ENCODE measurements at places on chromosomes 11 and 22. TPM values are rescaled to one million over a fixed set of nuclear protein-coding genes. Genes with fewer than 3 reads are reported as not detected.
A peak's percentile ranks its signal among the peaks of the same experiment; 100 is the strongest.

HBE1 gene
- 3.6 TPM for total RNA-seq

FOLR1 gene
- not detected for total RNA-seq

SERPING1 gene
- 9.0 TPM for total RNA-seq

MMP20 gene
- total RNA-seq, result not detected

DNA sequence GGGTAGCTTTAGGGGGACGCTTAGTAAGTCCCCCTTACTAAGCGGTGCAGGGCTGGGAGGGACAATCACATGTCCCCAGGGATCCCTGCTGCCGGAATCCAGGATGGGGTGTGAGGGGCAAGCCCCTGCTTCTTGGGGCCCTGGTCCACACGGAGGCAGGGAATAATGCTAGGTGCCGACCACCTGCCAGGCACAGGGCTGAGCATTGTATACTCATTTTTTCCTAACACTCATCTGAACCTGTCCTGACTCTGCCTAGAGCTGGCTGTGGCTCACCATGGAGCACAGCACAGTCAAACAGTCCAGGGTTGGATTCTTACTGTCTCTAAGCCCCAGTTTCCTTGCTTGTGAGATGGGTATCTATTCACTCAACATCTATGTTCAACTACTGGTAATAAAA lies 1.4 kb upstream of the LTBP3 start:
- no peak for DNase-seq

DNA sequence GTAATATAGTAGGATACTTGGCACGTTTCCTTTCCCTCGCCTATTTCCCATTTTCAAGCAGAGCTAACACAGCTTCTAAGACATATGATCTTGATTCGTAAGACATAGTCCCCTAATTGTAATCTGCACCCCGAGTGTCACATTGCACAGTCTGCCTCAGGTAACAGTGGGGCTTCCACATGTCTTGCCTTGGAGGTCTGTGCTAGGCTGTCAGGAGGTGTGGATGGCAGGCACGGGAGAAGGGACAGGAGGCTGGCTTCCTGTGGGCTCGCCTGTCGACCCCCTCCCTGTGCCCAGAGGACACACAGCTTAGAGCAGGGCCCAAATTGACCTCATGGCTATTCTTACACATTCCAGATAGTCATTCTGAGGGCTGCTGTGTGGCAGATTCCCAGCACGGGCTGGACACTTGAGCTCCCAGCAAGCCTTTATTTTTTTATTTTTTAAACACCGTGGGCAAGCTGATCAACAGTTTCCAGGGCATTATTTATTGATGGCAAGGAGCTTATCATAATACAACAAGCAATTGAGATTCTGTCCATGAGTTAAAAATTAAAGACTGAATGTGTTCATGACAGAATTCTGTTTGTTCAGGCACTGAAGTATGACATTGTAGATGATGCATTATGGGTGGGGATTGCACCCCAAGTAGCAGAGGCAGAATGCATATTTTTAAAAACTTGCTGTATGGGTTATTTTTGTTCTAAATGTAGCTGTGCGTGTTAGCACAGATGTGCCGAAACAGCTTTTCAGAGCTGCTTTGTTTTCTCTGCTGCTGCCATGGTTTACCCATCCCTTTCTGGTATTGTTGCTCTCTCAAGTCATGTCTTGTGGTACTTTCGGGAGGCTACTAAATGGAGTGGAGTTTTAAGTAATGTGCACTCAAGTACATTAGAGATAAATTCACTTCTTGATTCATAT lies 113.0 kb downstream of the ATXN10 start:
- DNase-seq, result no peak

- DNase-seq, result no peak
Observed at GRCh38 chr11:27011560-27012233, 17.8 kb downstream of the FIBIN start.

GRCh38 chr22:16824716-16825687 lies at the start of gene XKR3:
Gene XKR3, minus strand, starts transcription at chr22:16825411. Its CDS starts 17,338 bp downstream, at chr22:16808073.
- DNase-seq, result no peak

GRCh38 chr11:46611526-46612304 lies 5.3 kb downstream of the HARBI1 start:
- no peak for DNase-seq

DNA sequence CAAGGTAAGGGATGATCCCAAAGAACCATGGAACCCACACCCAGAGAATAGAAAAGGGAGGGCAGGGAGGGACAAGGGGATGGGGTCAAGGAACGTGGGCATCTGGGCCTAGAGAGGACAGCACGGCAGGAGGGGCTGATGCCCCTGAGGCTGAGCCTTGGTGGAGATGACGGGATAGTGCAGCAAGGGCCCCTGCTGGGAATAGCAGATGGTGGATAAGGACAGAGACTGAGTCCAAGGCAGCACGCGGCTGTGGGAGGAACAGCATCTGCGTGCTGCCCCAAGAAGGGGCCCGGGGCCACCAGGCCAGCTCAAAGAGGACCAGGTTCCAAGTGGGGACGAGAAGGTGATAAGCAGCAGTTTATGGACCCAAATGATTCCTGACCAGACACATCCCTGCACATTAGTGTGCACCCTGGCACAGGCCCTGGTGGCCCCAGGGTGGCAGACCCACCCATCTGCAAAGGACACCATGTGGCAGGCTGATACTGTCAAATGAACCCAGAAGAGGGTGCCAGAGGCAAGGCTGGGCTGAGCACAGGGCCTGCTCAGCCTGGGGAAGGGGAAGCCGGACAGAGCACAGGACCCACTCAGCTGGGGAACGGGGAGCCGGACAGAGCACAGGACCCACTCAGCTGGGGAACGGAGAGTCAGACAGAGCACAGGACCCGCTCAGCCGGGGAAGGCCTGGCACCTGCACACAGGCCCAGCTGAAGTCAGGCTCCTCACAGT lies 12.8 kb upstream of the TESMIN start:
- DNase-seq, result no peak

DNA sequence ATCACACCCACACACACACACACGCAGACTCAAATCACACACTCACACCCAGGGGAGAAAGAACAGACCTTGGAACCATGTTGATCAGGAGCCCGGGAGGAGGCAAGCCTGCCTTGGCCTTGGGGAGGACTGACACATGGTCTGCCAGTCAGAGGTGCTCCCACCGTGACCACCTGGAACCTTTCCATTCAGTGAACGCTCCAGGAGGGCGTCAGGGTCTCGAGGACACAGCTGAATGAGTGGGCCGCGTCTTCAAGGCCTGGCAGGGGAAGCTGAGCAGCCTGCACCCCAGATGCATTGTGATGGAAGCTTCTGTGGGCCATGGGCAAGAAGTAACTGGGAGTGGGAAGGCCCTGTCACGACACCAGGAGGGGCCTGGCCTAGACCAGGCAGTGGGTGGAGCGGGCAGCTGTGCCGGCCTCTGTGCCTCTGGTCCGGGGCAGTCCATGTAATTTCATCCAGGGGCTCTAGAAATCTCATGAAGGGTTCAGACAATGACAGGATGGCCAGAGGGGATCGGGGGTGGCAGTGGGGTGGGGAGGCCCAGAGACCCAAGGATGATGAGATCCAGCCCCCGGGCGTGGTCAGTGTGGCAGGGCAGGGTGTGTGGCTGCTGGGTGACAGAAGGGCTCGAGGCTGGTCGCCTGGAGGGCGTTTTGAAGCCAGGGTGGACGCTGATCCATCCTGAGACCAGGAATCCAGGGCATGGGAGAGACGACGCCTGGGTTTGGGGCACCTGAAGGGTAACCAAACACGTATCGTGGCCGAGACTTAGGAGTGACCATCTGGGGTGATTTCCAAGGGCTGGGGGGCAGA lies 53.7 kb downstream of the IGF2 start:
- DNase-seq, result no peak

GRCh38 chr11:78310500-78310909 lies 107.1 kb downstream of the GAB2 start:
- no peak for DNase-seq

DNA sequence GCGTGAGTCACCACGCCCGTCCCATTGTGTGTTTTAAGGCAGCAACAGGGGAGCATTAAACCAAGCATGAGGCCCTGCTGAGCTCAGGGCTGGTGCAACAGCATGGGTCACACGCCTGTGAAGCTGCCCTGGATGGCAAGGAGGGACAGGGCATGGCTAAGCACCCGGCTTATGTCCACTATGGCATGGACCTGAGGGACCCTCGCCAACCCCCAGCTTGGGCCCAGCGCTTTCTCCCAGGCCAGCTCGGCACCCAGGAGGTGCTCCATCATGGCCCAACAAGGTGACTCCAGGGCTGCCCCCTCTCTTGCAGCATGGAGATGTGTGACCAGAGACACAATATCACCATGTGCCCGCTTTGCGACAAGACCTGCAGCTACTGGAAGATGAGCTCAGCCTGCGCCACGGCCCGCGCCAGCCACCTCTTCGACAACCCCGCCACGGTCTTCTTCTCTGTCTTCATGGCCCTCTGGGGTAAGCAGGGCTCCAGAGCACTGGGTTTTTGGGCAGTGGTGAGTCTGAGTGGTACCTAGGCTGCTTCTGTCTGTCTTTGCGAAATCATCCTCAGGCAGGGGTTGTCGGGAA lies 53.6 kb downstream of the ANO1 start:
- no peak for DNase-seq

DNA sequence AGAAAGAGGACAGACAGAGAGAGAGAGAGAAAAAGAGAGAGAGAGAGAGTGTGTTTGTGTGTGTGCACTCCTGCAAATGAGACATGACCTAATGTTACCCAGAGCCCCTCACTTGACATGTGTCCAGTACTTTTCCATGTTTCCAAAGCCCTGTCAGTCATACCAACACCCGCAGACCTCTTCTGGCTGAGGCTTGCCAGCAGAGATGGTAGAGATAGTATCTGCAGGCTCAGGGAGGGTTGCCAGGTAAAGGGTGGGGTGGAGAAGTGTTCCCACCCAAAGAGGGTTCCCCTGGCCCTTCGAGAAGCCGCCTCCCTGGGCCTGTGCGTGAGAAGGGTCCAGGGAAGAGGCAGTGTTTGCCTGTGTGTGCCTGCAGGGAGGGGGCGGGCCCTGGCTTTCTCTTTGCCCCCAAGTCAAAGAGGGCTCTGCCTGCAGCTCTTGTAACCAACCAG lies 40.7 kb downstream of the POU2F3 start:
- no peak for DNase-seq

GRCh38 chr11:134246100-134246499 lies 7.1 kb downstream of the THYN1 start:
- DNase-seq, result no peak

- no peak for DNase-seq
Observed at GRCh38 chr11:68498903-68499883, 38.6 kb downstream of the PPP6R3 start.

DNA sequence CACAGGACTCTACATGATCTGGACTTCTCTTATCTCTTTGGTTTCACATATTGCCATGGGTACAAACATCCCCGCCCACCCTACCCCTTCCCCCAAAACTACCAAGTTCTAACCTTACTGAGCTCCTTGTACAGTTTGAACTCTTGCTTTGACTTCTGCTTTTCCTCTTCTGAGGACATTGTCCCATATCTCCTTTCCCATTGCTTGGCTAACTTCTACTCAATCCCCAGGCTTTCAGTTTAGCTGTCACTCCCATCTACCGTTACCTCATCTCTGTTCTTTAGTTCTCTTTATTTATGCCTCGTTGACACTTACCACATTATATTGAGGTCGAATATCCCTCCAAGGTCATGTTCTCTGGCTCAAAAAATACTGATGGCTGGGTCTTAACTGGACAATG lies 393.5 kb upstream of the CADM1 start:
- no peak for DNase-seq

- DNase-seq, result no peak
Observed at GRCh38 chr11:123418351-123419114, 11.5 kb upstream of the GRAMD1B start.

- no peak for DNase-seq
Observed at GRCh38 chr22:44585559-44586350, 87.7 kb upstream of the RTL6 start.

DNA sequence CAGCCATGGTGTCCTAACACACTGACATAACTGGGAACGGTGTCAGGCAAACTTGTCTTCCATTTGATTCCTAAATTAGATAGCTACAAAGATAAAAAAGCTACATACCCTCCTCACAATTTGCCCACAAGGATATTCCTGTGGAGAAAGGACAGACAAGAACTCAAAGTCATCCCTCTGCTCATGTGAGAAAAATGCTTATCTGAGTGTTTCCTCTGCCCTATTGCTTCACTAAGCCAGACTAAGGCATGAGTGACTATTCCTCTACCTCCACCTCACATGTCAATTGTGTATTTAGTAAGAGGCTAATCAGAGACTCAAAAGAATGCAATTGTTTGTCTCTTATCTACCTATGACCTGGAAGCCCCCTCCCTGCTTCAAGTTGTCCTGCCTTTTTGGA lies 247.7 kb downstream of the DDX10 start:
- no peak for DNase-seq

DNA sequence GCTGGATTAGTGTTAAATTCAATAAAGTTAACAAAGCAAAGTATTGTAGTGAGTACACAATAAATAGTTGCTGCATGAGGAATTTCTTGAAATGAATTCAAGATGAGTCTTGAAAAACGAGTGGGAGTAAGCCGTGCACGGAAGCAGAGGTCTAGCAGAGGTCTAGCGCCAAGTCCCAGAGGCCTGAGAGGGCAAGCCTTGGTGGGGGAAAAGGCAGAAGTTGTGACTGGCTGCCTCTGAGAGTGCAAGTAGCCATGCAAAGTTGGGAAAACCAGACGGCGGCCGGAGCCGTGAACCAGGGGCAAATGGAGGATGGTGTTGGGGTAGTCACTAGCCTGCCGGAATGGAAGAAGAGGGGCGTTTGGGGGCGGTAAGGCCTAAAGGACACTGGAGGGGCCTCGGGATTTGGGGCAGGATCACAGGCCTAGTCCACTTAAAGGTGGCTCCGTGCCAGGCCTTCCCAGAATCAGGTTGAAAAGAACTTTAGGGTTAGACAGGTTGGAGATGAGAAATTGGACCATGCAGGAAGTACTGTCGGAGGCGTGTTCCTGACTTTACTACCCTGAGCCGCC lies 379 bp upstream of the SLC3A2 start:
- no peak for DNase-seq

- peak; percentile 22 for DNase-seq
Observed at GRCh38 chr22:17748555-17749353, 25.5 kb downstream of the BID start.

DNA sequence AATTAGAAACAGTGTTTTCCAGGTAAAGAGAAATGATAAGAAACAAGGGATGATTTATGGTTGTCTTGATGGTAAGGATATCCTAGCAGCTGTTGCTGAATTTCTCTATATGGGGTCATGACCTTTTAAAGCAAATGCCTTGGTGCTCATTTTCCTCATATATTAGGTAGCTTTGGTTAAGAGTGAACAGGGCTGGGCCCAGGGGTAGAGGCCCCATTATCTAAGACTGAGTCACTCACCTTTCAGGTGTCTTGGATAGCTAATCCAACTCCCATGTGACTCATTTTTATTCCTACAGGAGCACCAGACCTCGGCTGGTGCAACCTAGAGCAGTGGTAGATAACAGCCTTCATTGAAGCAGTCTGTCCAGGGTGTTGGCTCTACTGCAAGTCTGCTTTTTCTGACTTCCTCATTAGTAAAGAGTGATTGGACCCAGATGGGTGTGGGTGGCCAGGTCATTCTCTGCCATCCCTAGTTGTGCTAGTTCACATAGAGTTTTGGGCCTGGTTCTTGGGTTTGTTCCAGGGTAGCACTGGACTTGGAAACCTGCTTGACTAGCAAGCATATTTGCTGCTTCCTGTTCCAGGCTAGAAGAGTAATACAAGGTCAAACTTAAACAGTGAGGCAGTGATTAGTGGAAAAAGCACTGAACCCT lies 37.4 kb downstream of the CTNND1 start:
- no peak for DNase-seq

- DNase-seq, result no peak
Observed at GRCh38 chr22:36411589-36412258, 24.0 kb upstream of the MYH9 start.

All from occipital lobe (tissue), 3 donors.